ENCODE measurements at places on chromosomes 12 and 14.

DNA sequence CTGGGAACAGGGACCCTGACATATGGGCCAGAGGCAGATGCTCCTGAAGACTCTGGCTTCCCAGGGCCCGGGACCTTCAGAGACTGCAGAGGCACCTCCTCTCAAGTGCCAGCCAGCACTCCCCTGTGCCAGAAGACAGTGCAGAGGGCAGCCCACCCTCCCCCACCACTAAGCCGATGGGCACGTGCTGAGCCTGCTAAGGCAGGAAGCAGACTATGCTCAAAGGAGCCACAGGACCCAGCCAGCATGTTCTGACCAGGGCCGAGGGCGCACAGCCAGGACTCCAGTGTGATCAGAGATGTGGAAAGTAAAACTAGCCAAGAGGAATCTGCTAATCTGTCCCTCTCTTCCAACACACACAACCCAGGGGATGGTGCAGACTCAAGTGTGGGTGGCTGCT lies 29.8 kb downstream of the DIO3 start:
- DNase-seq: no peak

DNA sequence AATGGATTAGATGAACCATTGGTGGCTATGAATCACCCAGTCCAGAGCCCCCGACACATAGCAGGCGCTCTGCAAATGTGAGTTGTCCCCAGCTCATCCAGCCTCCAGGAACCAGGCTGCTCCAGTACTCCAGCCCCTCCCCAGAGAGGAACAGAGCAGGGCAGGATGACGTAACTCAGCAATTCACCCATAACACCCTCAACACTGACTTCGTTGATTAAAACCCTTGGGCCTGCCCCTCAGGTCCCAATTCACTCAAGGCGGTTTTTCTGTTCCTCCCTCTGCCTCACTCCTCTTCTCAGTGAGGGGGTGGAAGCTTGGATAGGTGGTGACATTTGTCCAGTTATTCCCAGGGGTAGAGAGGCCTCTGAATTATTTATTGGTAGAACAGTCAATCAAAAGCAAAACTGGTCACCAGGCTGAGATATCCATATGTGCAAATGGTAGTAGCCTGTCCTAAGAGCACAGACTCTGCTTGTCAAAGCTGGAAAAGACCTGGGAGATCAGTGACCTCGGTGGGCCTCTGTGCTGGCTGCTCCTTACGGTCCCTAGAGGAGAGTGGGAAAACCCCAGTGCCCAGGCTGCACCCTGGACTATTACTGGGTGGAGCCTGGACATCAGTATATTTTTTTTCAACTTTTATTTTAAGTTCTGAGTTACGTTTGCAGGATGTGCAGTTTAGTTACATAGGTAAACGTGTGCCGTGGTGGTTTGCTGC lies 97.0 kb downstream of the CMKLR1 start:
- no peak for DNase-seq

DNA sequence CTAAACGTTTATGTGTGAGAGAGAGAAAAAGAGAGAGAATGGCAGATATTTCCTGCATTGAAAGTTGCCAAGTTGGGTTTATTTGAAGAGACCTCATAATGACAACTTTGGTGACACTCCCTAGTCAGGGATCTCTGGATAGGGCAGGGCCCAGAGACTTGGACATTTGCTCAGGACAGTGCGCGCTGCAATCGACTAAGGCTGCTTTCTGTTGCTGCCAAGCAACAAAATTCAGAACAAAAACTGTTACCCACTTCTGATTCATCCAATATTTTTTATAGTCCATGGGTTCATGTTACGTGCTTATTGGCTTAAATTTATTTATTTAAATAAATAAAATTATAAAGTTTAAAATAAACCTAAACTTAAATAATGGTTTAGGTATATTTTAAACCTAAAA lies 34.2 kb downstream of the PTGER2 start:
- DNase-seq: peak; percentile 46

DNA sequence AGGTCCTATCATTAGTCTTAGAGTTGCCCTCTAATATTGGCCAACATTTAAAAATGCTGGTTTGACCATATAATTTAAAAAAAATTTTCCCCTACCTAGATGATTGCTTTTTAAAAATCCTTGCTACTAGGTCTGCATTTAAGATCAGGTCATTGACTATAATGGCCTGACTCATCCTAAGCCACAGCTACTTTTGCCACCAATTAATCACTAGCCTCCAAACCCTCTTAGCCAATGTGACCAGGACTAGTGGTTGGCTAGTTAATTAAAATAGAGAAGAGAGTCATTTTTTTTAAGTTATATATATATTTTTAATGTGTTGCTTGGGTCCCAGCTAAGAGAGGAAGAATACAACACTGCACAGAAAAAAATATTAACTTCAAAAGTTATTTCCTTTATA lies 57.5 kb downstream of the SOS2 start:
- DNase-seq: peak; percentile 5

DNA sequence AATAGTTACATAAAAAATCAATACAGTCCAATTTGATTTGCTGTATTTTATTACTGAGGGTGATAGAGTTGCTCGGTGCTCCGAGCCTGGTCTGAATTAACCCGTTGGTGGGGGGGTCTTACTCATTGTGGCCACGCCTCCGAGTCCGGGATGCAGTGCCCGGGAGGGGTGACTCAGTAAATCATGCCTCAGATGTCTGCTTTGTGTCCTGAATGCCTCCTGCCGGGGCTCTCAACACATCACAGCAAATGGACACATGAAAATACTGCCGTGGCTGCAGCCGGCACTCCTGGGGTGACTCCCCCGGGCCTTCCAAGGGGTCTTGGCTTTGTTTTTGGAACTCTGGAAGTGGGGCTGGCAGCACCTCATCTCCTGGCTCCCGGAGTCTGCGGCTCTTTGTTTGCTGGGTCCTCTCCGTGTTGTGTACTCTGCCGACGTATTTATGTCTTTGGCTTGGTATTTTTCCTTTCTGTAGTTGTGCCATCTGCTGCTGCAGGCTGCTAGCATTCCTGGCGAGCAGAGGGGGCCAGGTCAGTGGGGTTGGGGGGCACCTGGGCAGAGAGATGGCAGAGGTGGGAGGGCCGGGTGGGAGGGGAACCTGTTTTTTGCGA lies 129.0 kb downstream of the AACS start:
- DNase-seq: peak; percentile 39

DNA sequence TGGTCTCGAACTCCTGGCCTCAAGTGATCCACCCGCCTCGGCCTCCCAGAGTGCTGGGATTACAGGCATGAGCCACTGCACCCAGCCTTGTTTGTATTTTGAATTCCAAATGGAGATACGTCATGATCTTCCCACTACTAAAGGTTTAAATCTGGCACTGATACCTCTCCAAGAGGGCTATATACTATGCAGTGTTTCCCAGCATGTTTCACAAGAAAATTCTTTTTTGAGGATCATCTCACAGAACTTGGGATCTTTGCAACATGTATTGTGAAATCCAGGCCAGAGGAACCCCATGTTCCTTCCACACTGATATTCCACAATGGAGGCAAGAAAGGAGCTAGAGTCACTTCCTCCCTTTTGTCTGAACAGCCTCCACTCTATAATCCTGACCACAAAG lies 112.7 kb downstream of the NT5DC3 start:
- no peak for DNase-seq

DNA sequence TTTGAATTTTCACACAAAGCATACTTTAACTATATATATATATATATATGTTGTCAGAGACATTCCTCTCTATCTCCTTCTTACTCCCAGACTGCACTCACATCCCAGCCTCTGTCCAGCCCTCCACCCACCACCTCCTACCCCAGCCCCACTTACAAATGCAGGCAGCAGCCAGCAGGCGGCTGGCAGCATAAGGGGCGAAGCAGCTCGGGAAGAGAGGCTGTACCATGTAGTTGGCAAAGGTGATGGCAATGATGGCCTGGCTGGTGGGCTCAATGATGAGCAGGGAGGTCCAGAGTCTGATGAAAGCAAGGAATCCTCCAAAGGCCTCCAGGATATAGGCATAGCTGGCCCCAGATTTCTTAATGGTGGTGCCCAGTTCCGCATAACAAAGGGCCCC lies 2.5 kb downstream of the SLC7A7 start:
- DNase-seq: no peak

DNA sequence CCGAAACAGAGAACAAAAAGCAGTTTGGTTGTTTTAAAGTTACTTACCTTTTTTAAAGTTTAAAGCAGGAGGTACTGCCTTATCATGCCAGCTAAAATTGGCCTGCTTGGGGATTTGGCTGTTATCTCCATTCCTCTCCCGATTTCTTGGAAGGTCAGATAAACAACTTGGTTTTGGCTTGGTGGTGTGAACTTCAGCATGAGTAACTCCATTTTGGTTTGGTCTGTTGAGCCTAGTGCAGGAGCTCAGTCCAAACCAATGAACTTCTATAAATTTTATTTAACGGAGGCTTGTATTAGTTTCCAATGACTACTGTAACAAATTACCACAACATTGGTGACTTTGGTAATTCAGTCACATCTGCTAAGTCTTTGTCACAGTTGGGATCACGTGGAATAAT lies 82.3 kb downstream of the PLEKHA5 start:
- no peak for DNase-seq

GRCh38 chr12:66168410-66168809 lies 1.4 kb downstream of the TMBIM4 start:
- no peak for DNase-seq

- peak; percentile 84 for DNase-seq
Measured at GRCh38 chr12:118061873-118062843, 1.2 kb upstream of the WSB2 start.

- no peak for DNase-seq
Measured at GRCh38 chr12:42296503-42297109, 29.3 kb downstream of the ZCRB1 start.

GRCh38 chr14:22753586-22753985 lies 12.9 kb upstream of the OXA1L start:
- DNase-seq: no peak

DNA sequence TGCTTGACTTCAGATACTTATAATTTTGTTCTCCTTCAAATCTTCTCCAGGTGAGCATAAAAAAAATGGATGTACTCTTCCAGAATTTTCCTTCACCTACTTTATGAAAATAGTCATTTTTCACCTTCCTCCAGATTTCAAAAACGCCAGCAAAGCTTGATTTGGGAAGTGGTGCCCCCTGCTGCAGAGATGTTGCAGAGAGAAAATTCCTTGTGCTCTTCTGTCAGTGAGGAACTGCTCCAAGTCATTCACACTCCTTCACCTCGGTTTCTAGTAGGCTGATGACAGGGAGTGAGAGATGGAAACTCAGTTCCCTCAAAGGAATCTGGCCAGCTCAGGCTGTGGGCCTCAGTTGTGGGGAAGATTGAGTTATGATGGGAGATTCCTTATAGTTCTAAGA lies 24.2 kb upstream of the RNASE3 start:
- DNase-seq: no peak

DNA sequence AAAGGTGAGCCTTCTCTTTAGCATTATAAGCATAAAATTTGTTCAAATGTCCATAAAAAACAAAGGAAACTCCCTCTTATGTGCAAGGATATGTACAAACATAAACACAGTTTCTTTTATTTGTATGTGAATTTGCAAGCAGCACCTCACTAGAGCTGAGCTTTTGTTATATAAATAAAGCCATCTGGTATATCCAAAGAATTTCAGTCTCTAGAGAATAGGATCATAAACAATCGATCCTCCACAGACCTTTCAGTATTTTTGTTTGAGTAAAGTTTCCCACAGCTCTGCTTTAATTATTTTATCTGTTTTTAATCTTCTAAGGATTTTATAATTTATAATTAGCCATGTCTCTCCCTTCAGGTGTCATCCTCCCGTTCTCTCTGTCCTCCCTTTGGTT lies 89.2 kb downstream of the OTOGL start:
- no peak for DNase-seq

- no peak for DNase-seq
Measured at GRCh38 chr12:10750385-10750727, 27.2 kb upstream of the YBX3 start.

- DNase-seq: peak; percentile 67
Measured at GRCh38 chr12:85468356-85469157, 188.5 kb downstream of the ALX1 start.

GRCh38 chr14:53218161-53218560 lies 65.0 kb upstream of the DDHD1 start:
- no peak for DNase-seq

- no peak for DNase-seq
Measured at GRCh38 chr12:95248604-95249360, 31.2 kb downstream of the VEZT start.

DNA sequence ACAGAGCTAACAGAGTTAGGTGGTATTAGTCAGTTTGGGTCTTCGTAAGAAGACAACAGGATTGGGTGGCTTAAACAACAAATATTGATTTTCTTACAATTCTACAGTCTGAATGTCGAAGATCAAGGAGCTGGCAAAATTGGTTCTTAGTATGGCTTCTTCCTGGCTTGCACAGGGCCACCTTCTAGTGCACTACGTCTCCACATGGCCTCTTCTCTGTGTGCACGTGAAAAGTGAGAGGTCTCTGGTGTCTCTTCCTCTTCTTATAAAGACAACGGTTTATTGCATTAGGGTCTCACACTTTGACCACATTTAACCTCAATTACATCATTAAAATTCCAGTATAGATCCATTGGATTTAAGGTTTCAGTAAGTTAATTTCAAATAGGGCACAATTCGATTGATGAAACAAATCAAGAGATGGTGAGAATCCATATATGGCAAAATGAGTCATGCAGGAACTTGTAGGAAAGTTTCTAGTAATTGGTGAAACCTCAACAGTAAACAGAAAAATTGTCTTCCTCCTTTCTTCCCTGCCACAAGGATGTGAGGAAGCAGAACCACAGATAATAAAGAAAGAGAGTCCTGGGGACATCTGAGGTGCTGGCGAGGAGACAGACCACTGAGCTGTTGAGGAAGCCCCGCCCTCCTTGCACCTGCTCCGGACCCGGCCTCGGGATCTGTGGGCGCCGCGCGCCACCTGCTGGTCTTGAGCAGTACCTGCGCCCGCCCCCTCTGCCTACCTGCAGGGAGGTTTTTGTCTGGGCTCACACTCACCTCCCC lies 846.7 kb downstream of the TMEM121 start:
- DNase-seq: no peak

DNA sequence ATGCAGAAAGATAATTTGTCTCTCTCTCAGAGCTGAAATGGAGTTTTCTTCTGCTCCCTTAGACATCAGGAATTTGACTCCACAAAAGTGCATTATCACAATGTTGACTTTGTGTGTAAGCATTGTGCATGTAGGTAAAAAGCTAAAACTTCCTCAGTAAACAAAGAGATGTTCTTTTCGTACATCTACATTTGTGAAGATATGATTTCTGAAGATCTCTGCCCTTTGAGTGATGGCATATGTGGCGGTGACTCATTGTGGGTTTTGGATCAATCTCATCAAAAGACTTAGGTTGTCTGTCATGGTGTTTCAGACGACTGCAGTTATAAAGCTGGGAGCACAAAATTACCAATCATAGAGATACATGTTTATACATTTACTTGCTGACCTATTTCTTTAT lies 411.4 kb upstream of the LMO3 start:
- DNase-seq: no peak
